ENCODE measurements at places on chromosomes 3 and 15.

- peak; percentile 93 for DNase-seq
Measured at GRCh38 chr15:96181873-96182301, 148.6 kb upstream of the NR2F2 start.

GRCh38 chr15:78993931-78994530 lies 49.2 kb upstream of the CTSH start:
- DNase-seq: no peak

DNA sequence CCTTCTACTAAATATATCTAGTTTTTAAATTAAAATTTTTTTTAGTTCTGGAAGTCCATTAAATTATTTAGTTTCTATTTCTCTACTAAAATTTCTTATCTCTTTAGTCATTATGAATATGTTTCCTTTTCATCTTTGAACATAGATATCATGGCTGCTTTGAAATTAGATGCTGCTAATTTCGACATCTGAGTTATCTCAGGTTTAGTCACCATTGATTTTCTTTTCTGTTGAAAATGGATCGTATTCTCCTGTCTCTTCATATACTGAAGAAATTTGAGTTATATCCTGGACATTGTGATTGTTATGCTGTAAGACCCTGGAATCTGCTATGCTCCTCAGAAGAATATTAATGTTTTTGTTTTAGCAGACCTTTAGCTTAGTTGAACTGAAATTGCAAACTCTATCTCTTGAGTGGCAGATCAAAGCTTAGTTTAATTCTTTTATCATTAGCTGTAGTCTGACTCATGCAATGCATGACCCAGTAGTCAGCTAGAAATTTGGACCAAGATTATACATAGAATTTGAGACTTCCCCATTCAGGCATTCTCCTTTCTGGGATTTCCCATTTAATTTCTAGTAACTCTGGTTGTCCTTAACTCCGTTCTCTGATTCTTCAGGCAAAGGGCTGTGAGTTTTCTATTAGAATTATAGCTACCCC lies 439.8 kb upstream of the IL12A start:
- peak; percentile 11 for DNase-seq

- DNase-seq: peak; percentile 75
Measured at GRCh38 chr3:151168269-151169094, 34.5 kb downstream of the GPR171 start.

- DNase-seq: no peak
Measured at GRCh38 chr15:45146405-45146804, 16.6 kb downstream of the DUOX1 start.

DNA sequence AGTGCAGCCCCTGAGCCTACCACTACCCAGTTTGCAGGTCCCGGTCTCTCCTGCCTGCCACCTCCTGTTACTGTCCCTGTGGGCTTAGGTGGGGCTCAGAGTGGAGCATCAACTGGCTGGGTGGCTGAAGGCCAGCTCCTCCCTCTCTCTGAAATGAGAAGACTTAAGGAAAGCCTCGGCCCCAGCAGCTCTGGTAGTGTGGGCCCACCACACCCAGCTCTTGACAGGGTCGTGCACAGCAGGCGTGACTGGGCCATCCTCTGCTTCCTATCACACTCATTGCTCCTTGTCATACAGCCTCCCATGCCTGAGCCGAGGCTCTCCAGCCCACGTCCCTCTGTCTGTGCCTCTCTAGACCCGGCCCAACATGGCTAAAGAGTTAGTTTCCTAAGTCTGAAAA lies 142.7 kb upstream of the LINGO1 start:
- no peak for DNase-seq

- no peak for DNase-seq
Measured at GRCh38 chr3:58179235-58180098, 31.3 kb downstream of the DNASE1L3 start.

DNA sequence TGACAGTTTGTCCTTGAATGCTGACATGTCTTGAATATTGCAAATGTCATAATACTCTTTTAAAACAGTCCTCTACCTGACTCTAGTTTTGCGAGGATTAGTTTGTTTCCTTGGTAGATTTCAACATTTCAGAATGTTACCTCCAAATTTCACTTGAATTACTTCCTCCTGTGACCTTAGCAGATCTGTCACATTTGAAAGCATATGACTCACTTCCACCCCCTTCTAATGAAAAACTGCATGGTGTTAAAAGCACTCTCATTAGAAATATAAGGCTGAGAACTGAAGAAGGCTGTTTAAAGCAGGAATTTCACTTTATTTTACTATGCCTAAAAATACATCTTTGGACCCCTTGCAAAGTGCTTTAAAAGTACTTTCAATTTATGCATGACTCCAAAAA lies 598.7 kb upstream of the TGFBR2 start:
- DNase-seq: no peak

DNA sequence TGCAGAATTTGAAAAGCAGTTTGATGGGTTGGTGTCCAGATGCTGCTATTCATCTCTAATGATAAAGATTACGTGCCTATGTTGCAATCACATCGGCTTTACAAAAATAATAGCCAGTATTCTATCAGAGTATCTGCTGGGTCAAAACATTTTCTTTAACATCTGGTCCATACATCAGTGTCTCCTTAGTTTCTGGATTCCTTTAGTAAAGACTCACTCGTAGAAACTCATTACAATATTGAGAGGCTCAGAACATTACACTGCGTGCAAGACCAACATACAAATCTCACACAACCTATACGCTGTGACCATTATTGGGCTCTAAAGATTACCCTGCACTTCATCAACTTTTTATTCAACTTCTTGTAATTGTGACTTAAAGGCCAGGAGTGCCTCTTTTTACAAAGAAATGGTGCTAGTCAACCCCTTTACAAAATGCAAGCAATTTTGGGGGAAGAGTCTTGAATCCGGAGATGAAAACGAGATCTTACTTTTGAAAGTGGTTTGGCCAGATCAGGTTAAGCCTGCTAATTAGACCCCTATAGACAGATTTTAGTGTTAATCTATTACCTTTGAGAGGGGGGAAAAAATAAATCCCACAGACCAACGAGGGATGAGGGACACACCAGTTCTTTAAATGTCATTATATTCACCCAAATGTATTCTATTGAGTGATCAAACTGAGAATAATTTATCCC lies 2.9 kb downstream of the TRA2B start:
- peak; percentile 48 for DNase-seq

DNA sequence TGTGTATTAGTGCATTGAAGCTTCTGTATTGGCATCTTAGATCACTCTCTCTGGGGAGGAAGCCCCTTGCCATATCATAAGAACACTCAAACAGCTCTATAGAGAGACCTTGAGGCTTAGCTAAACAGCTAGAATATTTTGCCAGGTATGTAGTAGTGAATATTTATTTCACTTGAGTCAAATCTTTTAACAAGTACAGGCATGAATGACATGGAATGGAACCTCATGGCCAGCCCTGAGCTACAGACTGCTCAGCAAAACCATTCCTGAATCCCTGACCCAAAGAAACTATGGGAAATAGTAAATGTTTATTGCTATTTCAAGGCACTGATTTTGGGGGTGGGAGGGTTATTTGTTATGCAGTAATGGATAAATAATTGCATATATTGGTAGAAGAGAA lies 604.8 kb downstream of the MECOM start:
- no peak for DNase-seq

DNA sequence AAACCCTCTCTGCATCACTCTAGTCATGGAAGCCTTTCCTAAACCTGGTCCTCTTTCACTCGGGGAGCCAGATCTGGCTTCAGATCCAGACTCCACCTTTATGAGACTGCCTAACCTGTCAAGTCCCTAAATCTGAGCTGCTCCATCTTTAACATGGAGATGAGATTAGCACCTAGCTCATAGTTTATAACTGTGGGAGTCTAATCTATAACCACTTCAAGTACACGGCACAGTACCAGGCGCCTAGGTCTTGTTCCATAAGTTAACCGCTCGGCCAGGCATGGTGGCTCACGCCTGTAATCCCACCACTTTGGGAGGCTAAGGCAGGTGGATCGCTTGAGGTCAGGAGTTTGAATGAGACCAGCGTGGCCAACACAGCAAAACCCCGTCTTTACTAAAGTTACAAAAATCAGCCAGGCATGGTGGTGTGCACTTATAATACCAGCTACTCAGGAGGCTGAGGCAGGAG lies 30.3 kb downstream of the TPM1 start:
- DNase-seq: peak; percentile 36

DNA sequence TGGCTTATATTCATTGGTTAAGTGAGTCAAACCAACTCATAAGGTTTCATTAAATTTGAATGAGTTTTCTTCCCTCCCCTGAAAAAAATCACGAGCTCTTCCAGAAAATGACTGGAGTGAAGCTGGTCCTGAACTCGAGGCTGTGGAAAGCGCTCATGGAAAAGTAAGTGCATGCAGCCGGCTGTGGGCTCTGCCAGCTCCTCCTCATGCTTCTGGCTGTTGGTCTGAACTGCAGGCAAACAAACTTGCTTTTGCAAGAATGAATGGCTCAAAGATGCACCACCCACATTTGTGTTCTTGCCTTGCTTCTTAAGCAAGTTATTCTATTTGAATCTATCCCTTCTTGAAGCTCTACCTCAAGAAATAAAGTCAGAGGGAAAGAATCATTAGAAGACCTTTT lies 6.2 kb downstream of the ETV5 start:
- DNase-seq: no peak

GRCh38 chr3:194964809-194965208 lies 279.1 kb downstream of the FAM43A start:
- DNase-seq: no peak

- no peak for DNase-seq
Measured at GRCh38 chr3:55226696-55227095, 260.4 kb downstream of the WNT5A start.

- peak; percentile 32 for DNase-seq
Measured at GRCh38 chr3:25910997-25911396, 121.1 kb downstream of the OXSM start.

DNA sequence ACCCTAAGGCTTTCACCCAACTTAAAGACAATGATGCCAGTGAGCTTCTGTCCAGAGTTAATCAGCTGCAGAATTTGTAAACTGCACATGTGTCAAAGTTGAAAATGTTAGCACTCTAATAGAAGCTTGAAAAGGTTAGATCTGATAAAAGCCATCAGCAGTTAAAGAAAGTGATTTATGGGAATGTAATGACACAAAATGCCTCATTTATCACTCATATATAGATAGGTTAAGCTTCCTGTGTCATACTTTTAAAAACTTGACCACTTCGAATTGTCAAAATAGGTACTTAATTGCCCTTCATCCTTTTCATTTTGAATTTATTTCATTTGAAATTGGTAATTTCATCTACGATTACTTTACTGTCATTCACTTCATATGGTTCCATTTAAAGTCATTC lies 151.6 kb downstream of the CDIN1 start:
- DNase-seq: no peak

DNA sequence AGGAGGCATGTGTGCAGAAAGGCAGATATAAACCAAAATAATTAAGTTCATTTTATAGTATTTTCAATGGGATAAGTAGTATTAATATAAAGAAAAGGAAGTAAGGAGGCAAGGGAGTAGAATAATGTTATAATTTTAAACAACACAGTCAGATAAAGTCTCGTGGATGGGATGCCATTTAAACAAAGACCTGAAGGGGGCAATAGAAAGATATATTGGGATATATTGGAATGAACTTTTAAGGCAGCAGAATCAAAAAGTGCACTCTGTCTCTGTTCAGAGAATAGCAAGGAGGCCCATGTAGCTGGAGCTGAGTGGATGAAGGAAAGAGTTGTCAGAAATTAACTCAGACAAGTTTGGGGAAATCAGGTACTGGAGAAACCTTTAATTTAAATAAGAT lies 158.7 kb downstream of the CGGBP1 start:
- DNase-seq: no peak

DNA sequence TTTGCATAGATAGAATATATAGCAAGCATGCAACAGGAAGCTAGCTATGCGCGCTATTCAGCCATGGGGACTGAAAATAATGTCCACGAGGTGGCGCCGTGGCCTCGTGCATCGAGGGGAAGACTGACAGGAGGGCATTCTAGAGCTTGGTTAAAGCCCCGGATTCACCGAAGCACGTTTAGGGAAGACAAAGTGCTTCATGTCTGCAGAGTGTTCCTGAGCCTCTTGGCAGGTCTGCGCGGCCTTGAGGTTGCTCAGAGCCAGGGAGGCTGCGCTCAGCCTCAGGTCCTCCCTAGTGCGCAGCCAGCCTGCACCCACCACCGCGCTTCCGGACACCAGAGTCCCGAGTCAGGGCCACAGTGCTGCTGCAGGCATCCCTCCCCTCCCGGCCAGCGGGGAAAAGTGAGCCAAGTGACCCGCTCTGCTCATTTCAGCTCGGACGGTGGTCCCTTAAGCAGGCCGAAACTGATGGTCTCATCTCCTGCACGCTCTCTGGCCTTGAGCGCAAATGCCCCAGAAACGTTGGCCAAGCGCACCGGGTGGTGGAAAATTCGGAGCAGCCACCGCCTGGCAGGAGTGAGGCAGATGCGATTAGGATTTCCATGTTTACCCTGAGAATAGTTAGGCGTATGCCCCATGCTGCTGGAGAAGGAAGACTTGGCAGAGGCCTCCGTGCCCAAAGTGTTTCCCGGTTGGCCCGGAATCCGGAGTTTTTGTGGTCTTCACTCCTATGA lies 24.8 kb downstream of the GABRA5 start:
- peak; percentile 80 for DNase-seq

GRCh38 chr15:80699981-80700380 lies 4.9 kb downstream of the ABHD17C start:
- DNase-seq: no peak

GRCh38 chr3:39469945-39470344 lies 2.5 kb downstream of the MOBP start:
- DNase-seq: no peak

DNA sequence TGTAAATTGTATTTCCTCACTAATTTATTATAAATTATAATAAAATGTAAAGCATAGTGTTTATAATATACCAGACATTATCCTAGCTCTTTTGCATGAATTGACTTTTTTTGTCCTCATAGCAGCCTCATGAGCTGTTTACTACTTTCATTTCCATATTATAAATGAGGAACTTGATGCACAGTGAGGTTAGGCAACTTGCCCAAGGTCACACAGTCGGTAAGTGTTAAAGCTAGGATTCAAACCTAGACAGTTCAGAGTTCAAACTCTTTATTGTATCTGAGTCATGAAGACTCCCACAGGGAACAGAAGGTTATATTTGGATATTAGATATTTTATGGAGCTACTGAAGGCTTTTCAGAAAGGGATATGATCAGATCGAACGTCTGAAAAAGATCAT lies 322.2 kb upstream of the SATB1 start:
- no peak for DNase-seq

DNA sequence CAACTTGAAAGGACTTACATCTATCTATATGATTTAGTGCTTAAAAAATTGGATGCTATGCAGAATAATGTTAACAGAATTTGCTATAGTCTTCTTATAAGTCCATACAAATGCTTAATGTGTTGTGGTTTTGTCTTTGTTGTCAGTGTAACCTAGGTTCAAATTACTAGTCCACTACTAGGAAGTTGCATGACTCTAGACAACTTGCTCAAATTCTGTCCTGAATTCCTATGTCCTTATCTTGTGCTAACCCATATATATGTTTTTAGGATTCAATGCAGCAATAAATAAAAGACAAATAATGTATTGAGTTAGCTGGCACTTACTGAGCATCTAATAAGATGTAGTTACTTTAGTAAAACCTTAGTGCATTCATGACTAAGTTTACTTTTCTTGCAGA lies 276.5 kb upstream of the KCNMB2 start:
- DNase-seq: no peak

- DNase-seq: no peak
Measured at GRCh38 chr3:46667657-46668056, 25.8 kb downstream of the ALS2CL start.
